COLO829 (cell line): ENCODE measurements at places on chromosomes 1 and 21.

- DNase-seq = no peak
These were observed 66.8 kb downstream of the ACBD6 start for GRCh38 chr1:180435566-180435965.

DNA sequence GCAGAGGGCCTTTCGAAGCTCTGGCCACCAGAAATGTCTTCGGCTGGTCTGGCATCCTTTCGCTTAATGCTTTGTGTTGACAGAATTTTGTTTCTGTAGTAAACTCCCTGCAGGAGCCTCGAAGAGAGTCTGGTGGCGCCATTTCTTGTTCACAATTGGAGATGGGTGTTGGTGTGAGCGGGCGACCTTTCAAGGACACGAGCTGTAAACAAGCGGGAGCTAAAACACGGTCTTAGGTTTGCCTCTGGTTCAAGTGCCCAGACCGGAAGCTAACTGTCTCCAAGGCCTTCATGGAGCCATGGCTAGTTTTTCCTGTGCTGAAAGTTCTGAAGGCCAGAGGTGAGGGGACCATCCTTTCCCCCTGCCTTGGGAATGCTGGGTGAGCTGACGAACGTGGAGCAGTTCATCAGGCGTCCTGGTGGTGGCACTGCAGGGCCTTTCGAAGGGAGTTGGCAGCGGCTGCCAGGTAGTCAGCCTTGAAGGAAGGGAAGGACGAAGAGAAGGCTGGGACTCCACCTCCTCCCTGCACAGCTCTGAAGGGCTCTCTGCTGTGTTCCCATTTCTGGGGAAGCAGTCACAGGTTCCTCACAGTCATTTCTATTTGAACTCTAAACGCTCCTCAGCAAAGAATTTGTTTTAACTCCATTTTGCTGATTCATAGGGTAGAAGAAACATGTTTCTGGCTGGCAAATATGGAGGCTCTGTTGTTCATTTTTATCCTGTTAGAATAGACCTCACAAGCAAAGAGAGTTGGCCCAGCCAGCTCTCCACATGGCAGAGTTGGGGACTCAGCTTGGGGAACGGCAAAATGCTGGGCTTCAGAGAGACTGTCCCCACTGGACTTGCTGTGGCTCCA is 35.2 kb downstream of the URB2 start:
- DNase-seq = peak; percentile 90

DNA sequence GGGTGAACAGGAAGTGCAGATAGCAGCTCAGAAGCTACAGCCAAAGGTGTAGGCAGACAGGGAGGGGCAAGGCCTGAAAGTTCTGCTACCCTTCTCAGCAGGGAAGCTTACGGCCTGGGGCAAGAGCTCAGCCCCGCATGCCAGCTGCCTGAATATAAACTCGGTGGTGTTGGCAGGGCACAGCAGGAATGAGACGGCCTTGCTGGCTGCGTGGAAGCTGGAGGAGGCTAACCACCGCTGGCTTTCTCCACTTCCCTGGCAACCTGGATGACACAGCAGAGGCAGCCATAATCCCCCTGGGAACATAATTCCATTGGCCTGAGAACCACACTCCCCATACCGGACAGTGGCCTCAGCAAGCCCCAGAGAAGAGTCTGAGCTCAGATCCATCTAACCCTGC is 81.9 kb upstream of the PRRC2C start:
- no peak for DNase-seq

- no peak for DNase-seq
These were observed 7.6 kb upstream of the KRTAP19-8 start for GRCh38 chr21:31045841-31046240.

GRCh38 chr1:89931964-89932363 is 62.9 kb upstream of the ZNF326 start:
- no peak for DNase-seq

GRCh38 chr1:184388319-184388889 is 1.6 kb downstream of the C1orf21 start:
- DNase-seq = no peak

- DNase-seq = no peak
These were observed 2.9 kb downstream of the LHX8 start for GRCh38 chr1:75136921-75137641.

DNA sequence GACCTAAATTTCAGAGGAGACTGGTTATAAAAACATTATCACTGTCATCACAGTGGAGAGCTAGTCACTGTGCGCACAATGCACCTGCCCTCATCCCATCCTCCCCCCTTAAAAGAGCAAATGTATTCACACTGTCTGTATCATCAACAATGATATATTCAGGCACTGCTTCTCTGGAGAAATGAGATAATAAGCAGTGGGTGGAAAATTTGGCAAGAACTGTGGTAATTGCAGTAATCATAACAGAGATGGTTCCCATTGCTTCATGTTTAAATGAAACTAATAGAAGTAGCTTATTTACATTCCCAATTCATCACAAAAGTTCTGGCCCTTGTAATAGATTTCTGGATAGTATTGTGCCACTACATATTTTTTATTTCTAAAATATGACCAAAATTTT is 867.4 kb upstream of the ADGRL2 start:
- DNase-seq = no peak

DNA sequence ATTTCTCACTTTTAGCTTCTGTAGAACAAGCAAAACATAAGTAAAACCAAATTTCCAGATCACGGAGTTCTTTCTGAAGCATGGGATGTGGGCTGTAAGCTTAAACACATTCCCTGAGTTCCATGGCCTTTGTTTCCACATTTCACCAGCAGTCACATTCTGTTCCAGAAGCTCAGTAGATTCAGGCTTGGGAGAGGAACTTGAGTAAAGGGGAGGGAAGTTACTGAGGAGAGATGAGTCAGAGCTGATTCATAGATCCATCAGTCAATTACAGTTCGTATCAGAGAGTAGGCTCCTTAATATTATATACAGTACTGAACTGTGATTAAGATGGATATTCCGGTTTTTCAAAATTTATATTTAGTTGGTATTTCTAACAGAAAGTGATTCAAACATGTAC is 614.3 kb downstream of the NCAM2 start:
- peak; percentile 63 for DNase-seq

DNA sequence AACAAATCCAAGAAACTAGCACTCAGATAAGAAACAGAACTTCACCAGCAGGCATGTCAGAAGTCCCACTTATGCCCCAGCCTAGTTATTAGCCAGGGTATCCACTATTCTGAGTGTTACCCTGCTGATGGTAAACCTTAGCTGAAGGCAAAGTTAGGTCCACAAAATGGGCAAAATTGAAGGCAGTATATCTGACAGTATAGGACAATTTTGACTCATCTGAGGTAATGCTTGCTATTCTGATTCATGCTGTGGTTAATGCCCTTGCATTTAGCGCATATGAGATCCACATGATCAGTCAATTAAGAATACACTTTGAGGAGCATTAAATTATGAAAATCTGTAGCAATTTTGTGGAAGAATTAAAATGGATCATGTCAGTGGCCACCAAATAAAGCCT is 15.1 kb downstream of the IFI44 start:
- no peak for DNase-seq

DNA sequence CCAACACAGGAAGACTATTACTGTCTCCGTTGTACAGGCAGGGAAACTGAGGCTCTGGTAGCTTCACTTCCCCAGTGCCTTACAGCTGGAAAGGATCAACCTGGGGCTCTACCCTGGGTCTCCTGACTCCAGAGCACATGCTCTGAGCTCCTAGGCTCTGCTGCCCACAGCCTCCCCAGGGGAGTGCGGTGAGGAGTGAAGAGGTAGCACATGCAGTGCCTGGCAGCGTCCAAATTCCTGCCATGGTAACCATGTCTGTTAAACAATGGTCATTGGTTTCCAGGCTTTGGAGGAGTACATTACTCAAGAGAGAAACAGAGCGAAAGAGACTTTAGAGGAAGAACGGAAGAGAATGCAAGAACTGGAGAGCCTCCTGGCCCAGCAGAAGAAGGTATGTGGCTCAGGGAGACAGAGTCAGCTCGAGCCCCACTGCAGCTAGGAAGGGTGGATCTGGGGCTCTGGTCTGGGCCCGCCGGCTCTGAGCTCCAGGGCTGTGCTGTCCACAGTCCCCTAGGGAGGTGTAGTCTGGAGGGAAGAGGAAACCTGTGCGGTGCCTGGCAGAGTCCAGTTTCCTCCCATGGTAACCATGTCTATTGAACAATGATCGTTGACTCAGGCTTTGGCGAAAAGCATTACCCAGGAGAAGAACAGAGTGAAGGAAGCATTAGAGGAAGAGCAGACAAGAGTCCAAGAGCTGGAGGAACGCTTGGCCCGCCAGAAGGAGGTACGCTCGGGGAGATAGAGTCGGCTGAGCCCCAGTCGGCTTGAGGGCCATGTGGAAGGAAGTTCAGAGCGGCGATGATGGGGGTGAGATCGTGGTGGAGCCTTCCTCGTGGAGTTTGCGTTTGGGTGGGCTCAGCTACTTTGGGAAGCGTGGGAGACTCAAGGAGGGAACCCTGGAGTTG is 64.6 kb upstream of the EFHD2 start:
- no peak for DNase-seq

- no peak for DNase-seq
These were observed 3.0 kb downstream of the PTPN22 start for GRCh38 chr1:113868387-113869083.
